ENCODE measurements at places on chromosomes 4 and X.

DNA sequence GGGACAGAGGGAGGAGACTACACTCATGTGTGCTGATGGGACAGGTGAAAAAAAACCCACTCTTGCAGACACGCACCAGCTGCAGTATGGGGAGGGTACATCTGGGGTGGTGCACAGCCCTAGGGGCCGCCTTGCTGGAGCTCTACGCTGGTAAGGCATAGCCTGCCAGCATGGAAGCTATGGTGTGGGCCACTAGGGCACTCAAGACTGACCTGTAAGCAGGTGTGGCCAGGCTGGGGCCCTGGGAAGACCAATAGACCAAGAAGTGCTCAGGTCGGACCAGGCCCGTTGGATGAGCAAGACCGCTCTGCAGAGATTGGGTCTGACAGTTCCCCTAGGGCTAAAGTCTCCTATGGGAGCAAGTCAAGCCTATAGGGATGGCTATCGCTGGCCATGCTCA, 314.8 kb downstream of the FAM47A start:
- no peak for DNase-seq

GRCh38 chrX:147749308-147749707, 162.4 kb upstream of the FMR1 start:
- DNase-seq: no peak

GRCh38 chr4:3676907-3677747, 89.1 kb upstream of the ADRA2C start:
- DNase-seq: no peak

DNA sequence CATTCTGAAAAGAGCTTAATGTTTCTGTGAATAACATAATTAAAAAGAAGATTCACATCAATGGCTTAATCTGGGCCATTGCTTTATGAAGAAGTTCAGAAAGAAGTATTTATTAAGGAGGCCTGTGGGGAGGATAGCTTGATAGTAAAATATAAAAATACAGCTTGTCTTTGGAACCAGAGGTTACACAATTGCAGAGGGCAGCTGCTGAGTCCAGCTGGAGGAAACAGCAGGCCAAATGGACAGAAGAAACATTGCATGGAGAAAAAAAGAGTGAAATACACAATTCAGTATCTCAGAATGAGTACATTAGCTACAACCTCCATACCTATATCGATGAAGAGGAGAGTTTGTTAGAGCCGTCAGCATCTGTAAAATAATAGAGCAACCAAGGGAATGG, 148.0 kb upstream of the NPY2R start:
- no peak for DNase-seq

DNA sequence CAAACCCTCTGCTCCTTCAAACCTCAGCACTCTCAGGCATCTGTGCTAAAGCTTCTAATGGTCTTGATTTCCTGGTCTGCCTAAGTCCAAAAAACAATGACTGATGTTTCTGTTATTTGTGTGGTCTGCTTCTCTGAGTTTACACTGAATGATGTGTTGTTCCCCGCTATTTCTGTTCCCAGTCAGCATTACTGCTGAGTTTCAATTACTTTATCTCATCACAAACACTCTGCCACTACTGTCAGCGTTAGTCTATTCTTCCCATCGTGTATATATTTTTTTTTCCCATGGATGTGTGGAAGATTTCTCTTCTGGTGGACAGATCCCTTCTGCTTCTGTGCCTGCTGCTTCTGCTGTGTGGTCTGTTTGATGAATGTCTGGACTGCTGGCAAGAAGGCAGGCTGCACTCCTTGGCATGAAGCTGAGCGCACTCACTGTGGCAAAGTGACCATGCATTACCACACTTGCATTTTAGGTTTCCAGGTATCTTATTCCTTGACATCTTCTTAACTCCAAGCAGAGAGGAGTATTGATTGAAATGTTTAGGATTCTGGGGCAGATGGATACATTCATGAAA, 106.9 kb upstream of the PAQR3 start:
- DNase-seq: no peak

DNA sequence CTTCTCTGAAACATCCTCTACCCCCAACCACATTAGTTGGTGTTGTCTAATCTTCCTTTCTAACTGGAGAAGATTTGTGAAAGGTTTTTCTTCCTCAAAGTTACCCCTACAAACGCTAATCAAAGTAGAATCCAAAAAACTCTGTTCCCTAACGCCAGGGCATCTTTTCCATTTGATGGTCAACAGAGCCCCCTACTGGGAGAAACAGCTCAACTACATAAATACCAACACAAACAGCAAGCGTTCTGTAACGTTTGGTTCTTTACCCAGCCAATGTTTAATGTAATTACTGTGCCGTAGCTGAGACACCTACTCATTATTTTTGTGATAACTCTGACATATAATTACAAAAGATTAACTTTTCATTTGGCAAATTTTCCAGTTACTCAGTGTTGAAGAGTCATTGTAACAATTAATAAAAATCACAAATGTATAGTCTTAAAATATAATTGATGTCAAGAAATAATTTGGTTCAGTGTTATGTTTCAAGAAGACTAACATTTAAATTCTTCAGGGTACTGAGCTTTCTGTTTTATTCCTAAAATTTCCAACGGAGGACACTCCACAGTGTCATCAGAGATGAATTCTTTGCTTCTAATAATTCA, 94.9 kb upstream of the TBC1D9 start:
- peak; percentile 46 for DNase-seq

GRCh38 chr4:154617820-154618317, 5.4 kb upstream of the FGG start:
- no peak for DNase-seq

GRCh38 chr4:82036181-82036580, 337.6 kb downstream of the HNRNPD start:
- DNase-seq: no peak

- no peak for DNase-seq
These were observed 348.6 kb downstream of the PTTG2 start for GRCh38 chr4:38308728-38309311.

- no peak for DNase-seq
These were observed 471.3 kb downstream of the TECRL start for GRCh38 chr4:63937961-63938360.

DNA sequence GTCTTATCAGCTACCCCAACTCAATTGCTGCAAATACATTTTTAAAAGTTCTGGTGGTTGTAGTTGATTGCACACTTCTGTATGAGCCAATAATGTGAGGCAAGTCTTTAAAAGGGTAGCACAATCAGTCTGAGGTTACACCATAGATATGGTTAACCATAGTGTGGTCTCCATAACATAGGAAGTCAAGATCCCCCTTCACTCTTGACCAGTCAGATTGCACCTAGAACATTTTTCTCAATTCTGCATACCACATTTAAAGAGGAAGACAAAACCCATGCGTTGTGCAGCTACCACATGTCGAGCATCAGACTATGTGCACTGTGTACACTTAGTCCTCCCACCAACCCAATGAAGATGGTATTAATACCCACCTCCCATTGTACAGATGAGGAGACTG, 26.5 kb upstream of the CYBB start:
- no peak for DNase-seq

- DNase-seq: no peak
These were observed 114.6 kb upstream of the ADGRL3 start for GRCh38 chr4:61085534-61085933.

DNA sequence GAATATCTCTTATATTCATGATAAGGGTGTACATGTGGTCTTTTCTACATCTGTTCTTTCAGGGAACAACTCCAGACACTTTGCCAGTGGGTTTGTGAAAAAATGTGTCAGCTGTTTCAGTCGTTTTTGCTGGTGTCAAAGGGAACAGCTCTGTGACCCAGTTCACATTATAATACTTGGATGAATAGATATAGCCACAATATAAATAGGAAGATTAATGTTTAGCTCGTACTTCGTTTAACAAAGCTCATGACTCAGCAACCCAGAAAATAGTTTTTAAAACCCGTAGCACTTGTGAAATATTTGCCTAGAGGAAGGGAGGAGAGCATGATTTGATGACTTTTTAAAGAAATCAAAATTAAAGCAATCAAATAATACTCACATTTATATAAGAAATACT, 7.9 kb downstream of the LIAS start:
- no peak for DNase-seq

GRCh38 chr4:106993827-106994226, 42.3 kb downstream of the DKK2 start:
- DNase-seq: no peak

- DNase-seq: no peak
These were observed 271.4 kb downstream of the PTTG2 start for GRCh38 chr4:38231626-38232025.

- DNase-seq: peak; percentile 0
These were observed 155.2 kb upstream of the SPIN4 start for GRCh38 chrX:63506320-63506719.

DNA sequence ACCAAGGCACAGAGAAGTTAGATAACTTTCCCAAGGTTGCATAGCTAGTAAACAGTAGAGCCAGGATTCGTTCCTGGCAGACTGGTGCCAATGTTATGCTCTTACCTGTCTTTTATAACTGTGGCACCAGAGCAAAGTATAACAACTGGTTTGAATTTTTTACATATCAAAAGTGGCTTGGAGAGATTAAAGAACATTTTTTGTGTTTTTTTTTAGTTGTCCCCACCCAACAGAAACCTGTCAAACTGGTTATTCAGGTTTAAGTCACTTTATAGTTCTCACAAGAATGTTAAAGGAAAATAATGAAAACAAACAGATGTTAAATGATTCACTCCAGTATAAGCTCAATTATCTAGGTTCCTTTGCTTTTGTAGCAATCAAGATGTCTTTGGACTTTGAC, 15.6 kb upstream of the FAM47E start:
- no peak for DNase-seq

- DNase-seq: no peak
These were observed 154.2 kb upstream of the NEIL3 start for GRCh38 chr4:177155454-177155853.

GRCh38 chr4:138599965-138600364, 357.8 kb upstream of the SLC7A11 start:
- DNase-seq: no peak

- no peak for DNase-seq
These were observed 7.3 kb downstream of the AVPR2 start for GRCh38 chrX:153911798-153912197.

DNA sequence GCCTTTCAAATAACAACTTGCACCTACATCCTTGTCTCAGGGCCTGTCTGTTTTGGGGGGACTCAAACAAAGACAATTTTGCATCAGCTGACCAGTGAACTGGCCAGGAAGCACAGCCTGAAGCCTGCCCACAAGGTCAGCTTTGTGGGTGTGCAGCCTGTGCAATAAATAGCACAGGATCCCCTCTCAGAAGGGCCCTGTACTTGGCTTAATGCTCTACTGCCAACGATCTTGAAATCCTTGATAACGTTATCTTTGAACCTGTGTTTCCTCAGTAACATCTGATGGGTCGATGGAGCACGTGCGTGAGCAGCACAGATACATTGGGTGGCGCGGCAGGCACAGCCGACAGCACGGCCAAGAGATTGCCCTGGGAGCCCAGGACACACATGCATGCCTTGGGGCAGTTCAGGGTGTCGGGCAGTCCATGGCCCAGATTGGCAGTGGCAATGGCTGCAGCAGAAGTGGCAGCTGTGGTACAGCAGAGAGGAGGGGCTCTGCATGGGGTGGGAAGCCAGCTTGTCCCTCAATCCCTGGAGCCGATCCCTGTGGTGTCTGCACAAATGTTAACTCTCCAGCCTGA, 58.8 kb upstream of the ATP6AP2 start:
- DNase-seq: no peak

- no peak for DNase-seq
These were observed 80.9 kb downstream of the MED28 start for GRCh38 chr4:17695341-17695740.

DNA sequence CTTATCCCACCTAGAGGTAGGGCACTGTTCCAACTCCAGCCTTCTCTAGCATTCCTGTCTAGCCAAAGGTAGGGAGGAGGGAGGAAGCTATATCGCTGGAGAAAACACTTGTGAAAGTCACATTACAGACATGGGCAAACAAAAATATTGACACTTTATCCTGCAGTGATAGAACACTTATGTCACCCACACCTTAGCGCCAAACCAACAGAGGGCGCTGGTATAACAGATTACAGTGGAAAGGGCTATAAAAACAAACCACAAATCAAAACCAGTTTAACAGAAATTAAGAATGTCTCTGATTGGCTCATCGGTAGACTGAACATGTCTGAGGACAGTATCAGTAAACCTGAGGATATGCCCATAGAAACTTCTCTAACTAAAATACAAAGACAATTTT, 451.3 kb downstream of the TLL1 start:
- no peak for DNase-seq

DNA sequence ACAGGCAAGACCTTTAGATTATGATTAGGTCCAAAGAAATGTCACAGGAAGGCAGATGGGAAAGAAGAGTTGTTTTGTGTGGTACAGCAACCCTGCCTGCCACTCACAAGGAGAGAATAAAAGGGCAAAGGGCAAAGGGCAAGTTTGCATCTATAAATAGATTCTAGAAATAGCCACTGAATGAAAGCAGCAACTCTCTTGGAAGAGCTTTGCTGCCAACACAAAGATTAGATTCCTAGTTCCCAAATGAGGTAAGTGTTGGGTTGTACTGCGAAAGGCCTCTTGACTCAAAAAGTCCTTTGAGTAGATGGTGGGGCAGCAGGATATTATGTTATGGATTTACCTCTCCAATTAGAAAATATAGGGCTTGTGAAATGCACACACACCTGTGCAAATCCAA, 61.2 kb downstream of the MOSPD2 start:
- DNase-seq: no peak

DNA sequence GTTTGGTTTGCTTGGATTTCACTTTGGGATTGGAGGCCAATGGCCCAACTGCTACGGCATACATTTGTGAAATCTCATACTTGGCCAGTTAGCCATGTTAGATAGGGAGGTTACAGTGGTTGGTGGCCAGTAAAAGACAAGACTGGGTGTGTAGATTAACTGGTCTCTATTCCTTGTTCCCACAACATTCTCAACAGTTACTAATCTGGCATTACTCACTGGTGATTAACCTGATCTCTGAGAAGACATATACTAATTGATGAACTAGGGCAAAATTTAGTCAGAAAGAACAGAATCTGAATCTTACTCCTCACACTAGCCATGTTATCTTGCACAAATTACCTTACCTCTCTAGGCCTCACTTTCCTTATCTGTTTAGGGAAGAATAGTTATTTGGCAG, 33.4 kb downstream of the GATB start:
- DNase-seq: no peak

- no peak for DNase-seq
These were observed 10.5 kb upstream of the ADD1 start for GRCh38 chr4:2832981-2833670.

- no peak for DNase-seq
These were observed 937.2 kb upstream of the GRID2 start for GRCh38 chr4:91366554-91366953.

GRCh38 chrX:131279617-131280016, 9.5 kb downstream of the IGSF1 start:
- DNase-seq: no peak

GRCh38 chr4:131526686-131527085, 1622.4 kb upstream of the PCDH10 start:
- DNase-seq: no peak

GRCh38 chr4:140071806-140072205, 82.2 kb downstream of the MAML3 start:
- DNase-seq: no peak
